ENCODE measurements at places on chromosomes 2 and 18.

GRCh38 chr2:197838579-197838978 is 34.2 kb downstream of the PLCL1 start:
- no peak for DNase-seq

DNA sequence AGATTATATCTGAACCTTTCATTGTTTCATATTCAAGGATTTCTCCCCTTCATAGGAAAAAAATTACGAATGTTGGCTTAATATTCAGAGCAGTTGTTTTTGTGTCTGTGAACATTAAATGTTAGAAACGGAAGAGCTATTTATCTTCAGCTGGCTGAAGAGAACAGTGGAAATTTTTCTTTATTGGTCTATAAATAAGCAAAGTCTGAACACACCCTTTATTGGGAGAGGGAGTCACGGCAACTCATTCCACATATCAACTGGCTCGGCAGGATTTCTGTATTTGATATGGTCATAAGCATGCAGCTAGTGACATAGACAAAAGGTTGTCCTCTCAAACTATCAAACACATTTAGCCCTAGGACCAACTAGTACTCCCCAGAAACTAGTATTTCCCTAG is 468.4 kb upstream of the HNRNPA3 start:
- DNase-seq, result no peak

DNA sequence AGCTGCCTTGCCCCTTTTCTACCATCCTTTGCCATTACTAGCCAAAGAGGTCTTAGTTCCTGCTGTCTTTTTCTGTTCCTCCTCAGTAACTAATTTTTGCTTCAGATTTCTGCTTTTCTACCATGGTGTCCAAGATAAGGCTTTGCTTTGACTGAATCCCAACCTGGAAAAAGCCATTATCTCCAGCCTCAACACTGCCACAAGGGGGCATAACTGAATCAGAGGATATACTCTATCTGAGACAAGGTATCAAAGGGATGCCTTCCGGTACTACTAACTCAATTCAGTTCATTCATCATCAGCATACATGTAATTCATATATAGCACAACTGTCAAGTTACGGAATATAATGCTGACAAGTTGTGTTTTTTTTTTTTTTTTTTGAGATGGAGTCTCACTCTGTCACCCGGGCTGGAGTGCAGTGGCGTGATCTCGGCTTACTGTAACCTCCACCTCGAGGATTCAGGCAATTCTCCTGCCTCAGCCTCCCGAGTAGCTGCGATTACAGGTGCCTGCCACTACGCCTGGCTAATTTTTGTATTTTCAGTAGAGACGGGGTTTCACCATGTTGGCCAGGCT is 11.4 kb downstream of the OSGEPL1 start:
- DNase-seq, result no peak

DNA sequence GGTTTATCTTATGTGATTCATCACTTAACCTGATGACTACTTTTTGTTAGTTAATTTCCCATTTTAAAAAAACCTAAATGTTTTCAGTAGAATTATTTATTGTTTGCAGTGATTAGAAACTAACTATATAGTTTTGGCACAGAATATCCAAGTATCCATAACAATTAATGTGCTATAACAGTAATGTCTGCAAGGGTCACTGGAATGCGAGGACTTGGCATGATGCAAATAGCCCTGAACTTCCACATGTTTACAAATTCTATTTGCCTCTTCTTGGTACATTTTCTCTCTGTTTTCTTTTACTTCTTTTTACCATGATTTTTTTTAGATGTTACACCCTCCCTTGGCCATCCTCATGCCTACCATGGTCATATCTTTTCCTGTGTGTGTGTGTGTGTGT is 49.3 kb upstream of the GALNT3 start:
- DNase-seq, result no peak

GRCh38 chr18:2258954-2259353 is 312.4 kb downstream of the METTL4 start:
- DNase-seq, result no peak

- no peak for DNase-seq
Observed at GRCh38 chr2:166376873-166377272, 1.1 kb upstream of the SCN9A start.

DNA sequence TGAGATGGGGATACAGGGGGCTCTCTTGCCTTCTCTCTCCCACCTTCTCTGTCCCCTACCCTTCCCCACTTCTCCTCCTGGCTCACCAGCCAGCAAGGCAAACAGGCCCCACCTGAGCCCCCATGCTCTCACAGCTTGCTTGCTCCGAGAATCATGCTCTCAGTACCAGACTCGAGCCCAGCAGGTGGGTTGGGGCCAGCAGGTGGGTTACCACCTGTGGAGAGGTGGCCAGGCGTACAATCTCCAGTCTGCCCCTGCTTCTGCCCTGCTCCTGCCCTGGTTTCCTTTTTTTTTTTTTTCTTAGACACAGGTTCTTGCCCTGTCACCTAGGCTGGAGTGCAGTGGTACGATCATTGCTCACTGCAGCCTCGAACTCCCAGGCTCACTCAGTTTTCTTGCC is 214.5 kb downstream of the SH3RF3 start:
- no peak for DNase-seq

GRCh38 chr2:134773759-134774742 is 55.3 kb upstream of the TMEM163 start:
- DNase-seq, result no peak

DNA sequence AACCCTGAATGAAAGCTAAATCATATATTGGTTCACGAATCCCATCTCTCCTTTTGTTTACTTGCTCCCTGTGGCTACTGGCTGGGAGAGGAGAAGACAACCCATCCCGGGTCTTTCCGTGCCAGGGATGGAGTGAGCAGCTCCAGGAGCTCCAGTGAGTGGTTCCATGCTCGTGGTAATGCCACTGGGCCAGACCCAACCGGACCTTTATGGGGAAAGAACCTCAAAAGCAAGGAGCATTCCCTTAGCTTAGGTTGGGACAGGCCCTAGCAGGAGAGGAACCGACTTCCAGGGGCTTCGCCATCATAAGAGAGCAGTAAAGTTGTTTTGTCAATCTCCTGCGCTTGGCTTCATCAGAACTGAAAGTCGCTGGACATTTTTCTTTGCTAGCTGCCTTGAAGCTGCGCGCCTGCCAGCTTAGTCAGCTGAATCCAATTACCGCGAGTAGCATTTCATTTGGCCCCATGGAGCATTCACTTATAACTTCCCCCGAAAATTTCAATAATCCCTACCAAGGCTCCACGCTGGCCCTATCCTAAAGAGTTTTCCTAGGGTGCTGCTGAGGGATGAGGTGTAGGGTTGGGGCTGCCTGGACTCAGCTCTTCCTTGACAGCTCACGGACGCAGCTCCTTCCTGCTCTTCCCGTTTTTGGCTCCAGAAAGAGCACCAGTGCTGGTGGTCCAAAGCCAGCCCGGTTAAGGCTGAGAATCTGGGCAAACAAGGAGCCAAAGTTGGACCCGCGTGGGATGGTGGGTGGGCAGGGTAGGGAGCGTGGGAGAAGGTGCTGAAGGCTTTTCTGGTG is 4.9 kb downstream of the HOXD3 start:
- no peak for DNase-seq

DNA sequence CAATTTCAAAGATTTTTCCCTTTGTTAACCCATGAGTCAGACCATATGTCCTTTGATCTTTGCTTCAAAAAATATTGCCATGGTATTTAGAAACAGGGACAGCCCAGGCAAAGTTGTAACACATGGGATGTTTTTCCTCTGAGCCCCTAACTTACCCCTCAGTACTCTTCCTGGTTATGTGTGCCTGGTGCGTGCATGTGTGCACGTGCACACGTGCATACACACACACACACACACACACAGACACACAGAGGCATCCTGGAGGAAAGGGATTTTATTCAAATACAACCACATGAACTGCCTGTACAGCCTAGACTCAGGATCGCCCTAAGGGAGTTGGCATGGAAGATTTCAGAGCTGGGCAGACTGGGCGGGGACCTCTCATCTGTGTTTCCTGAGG is 5.1 kb downstream of the AFF3 start:
- DNase-seq, result no peak

- no peak for DNase-seq
Observed at GRCh38 chr2:132677661-132678060, 7.7 kb upstream of the LYPD1 start.

- no peak for DNase-seq
Observed at GRCh38 chr2:119255760-119256581, 32.3 kb downstream of the STEAP3 start.

DNA sequence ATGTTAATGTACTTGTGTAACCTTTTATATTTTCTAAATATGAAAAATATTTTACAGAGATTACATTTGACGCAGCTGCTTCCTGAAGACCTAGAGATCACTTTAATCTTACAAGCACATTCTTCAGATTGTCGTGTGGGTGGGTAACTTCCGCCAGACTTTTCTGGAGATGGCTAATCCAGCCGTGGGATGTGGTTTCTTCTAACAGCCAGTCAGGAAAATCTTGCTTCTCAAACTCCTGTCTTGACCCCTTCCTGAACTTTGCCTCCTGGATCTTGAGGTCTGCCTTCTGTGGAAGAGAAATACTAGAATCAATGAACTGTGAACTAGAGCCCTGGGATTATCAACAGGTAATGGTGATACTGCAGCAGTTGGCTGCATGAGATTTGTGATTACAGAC is 401.6 kb upstream of the TNP1 start:
- no peak for DNase-seq

DNA sequence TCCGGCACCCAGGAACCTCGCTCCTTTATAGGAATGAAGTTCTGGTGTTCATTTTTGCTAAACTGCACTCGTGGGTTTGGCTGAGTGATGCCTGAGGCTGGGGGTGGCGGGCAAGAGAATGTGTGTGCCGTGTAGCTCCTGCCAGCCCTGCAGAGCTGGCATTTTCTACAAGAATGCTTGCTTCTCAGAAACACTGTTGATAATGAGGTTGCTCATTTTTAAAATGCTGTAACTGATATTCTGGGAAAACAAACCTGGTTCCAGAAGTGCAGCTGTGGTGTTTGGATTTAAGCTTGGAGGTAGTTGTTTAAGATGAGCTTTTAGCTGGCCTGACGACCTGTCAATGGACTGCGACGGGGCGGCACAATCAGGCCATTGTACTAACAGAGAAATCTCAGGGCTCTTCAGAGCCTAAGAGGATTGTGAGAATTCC is 511.9 kb upstream of the TNP1 start:
- DNase-seq, result no peak

- DNase-seq, result no peak
Observed at GRCh38 chr2:126898636-126899035, at the start of gene TEX51. Gene TEX51, plus strand, starts transcription at chr2:126898890. Its CDS starts 29 bp downstream, at chr2:126898919.

DNA sequence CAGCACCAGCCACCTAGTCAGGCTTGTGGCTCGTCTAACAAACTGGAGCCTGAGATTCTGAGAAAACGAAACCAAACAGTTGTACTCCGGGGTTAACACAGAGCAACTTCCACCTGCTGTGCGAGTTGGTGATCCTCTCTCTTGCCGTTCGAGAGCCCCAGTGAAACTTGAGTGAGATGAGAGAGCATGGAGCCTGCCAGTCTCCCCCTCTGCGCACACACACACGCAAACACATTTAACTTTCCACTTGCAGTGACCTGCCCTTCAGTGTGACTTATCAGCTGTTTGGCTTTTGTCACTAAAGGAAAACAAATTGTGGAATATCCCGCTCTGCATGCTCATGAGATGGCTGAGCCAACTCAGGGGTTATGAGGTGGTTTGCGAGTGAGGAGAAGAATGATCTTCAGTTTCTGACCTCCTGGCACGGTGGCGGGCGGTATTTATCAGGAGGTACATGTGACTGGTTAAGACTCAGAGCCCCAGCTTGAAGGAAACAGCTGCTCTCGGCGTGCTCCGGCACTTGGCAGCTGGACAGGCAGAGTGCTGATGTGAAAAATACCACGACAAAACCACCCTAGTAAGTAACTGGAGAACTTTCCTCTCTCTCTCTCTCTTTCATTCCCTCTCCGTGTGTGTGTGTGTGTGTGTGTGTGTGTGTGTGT is at the start of gene RASGRP3:
RASGRP3 (plus strand) TSS at position 519 of the 662 bp plus-strand sequence. CDS start 38,488 bp downstream, outside the sequence.
- peak; percentile 16 for DNase-seq

DNA sequence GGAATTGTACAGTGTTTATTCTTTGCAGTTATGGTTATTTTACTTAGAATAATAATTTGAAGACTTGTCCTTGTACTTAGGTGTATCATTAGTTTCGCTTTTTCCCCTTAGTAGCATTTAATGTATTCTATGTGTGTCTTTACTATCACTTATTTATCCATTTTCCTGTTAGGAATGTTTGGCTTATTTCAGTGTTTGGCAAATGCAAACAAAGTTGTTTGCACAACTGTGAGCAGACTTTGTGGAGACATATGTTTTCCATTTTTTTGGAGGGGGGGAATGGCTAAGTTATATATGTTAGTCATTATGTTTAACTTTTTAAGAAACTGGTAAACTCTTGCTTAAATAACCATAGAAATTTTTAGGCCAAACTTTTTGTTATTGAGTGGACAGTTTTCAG is 447.7 kb downstream of the SOX11 start:
- DNase-seq, result no peak

- no peak for DNase-seq
Observed at GRCh38 chr2:42359965-42360483, 993 bp downstream of the COX7A2L start.

DNA sequence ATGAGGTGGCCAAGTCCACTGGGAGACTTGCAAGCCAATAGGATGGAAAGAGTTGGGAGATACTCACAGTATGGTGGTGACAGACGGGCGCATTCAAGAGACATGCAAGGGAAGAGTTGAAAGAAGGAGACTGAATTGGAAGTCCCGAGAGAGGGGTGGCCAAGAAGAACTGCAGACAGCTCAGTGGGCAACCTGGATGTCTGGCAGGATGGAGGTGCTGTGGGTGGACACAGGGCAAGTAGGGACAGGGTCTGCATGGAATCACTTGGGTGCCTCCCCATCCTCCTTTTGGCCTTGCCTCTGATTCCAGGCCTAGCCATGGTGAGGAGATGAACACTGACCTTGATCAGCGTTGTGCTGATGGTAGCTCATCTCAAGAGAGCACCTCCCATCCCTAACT is 235.7 kb upstream of the COPS8 start:
- DNase-seq, result no peak

- DNase-seq, result no peak
Observed at GRCh38 chr2:160889439-160890170, 270.6 kb upstream of the TANK start.

DNA sequence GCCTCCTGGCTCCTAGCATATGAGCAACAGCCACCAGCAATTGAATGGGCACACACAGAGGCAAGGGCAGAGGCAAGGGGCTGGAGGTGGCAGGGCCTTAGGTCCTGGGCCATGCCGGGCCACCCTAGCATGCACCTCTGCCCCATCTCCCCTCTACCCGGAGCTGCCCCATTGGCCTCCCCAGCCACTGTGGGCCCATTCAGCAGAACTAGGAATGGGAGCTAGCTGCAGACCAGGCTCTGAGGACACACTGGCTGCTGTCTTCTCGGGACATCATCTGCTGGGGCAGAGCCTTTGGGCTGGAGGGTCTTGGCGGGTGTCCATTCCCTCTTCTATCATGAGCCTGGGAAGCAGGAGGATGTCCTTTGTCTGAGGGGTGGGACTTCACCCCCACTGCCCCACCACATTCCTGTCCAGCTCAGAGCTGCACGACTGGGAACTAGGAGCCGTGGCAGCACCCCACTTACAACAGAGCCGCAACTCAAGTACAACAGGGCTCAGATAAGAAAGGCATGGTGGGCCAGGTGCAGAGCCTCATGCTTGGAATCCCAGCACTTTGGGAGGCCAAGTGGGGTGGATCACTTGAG is 800 bp downstream of the VIL1 start:
- DNase-seq, result no peak

All from stimulated activated CD8-positive, alpha-beta memory T cell treated with anti-CD3 and anti-CD28 coated beads, Interleukin-7, amount 100 ng/mL, for 1 hour (primary cell).